Hematopoietic multipotent progenitor cell treated with erythropoietin and hydrocortisone succinate and interleukin-3 and kit ligand, for 8 days (in vitro differentiated cells): ENCODE measurements at places on chromosomes 6 and 20.

GRCh38 chr6:13425943-13426931 lies 61.2 kb downstream of the GFOD1 start:
- DNase-seq = no peak

- no peak for DNase-seq
Observed at GRCh38 chr6:45423824-45424450, 46.2 kb upstream of the SUPT3H start.

DNA sequence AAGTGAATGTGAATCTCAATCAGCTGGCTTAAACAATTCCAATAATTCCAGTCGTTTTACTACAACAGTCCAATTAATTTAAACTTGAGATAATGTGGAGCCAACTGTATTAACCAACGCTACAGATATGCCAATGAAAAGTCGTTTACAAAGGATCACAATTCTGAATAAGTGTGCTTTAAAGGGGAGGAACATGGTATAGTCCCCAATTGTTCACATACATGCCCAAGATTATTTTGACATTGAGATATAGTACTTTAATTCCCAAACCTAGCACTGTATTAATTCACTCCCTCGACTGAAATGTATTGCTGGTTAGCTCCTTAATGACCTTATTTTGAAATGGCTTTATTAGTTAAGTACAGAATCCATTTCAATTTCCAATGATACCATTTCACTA lies 2.5 kb downstream of the AKIRIN2 start:
- DNase-seq = peak; percentile 20

- DNase-seq = peak; percentile 46
Observed at GRCh38 chr20:1734269-1734858, 76.8 kb upstream of the SIRPG start.

GRCh38 chr6:98041921-98042320 lies 758.9 kb upstream of the MMS22L start:
- no peak for DNase-seq

- DNase-seq = no peak
Observed at GRCh38 chr6:43738267-43738676, 31.7 kb upstream of the VEGFA start.
